CD4-positive, alpha-beta T cell treated with Interferon alpha-2 for 1 hour (primary cell): ENCODE measurements at places on chromosomes 4 and X.
A peak's percentile ranks its signal among the peaks of the same experiment; 100 is the strongest.

- no peak for DNase-seq
Measured at GRCh38 chrX:68365341-68365740, 68.0 kb downstream of the OPHN1 start.

GRCh38 chr4:99763635-99764101 is 53.0 kb upstream of the DAPP1 start:
- DNase-seq, result no peak

DNA sequence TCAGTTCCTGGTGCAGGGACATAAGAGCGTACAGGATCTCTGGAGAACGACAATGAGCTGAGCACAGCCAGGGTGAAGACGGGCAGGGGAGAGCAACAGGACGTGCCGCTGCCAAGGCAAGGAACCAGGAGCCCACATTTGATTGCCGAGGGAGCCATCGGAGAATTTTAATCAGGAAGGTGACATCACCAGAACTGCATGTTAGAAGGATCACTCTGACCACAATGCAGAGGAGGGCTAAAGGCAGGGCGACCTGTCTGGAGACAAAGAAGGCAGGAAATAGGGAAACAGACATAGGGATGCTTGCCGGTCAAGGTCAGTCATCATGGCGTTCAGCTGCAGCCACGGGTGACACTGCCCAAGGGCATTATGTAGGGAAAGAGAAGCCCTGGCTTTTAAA is 81.4 kb downstream of the RBM47 start:
- DNase-seq, result no peak

- no peak for DNase-seq
Measured at GRCh38 chr4:162865102-162865501, 301.6 kb downstream of the NAF1 start.

DNA sequence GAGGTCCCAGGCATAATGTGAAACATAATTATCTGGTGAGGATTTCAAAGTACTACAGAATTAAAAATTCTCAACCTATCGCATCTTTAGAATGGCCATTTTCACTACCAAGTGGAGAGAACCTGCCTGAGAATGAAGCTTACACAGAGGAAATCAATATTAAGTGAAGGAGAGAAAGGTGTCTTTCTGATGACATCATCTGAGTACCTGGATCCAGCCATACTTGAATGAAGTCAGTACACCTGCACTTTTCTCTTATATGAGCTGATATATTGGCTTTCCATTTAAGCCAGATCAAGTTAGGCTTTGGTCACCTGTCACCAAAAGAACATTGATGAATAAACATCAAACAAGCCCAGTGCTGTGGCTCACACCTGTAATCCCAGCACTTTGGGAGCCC is 118.9 kb upstream of the MED14 start:
- DNase-seq, result no peak

- DNase-seq, result no peak
Measured at GRCh38 chr4:86500527-86500926, 93.6 kb upstream of the PTPN13 start.

DNA sequence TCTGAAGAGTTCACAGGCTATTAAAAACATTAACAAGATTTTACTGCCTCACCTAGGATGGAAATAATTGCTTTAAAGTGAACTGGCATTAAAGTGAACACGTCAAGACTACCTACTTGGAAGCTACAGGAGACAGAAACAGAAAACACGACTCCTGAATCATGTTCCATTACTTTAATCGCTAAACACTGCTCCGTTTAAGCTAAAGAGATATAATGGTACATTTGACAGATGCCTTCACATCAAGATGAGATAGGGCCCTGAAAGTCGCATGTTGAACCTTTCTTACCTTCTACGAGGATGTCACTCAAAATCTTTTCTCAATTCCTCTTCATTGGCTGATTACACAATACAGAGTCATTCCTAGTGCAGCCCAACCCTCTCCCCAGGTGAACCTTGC is 206.3 kb upstream of the GATB start:
- DNase-seq, result no peak

GRCh38 chr4:126738926-126739325 is 893.8 kb upstream of the INTU start:
- no peak for DNase-seq

- DNase-seq, result peak; percentile 73
Measured at GRCh38 chr4:120156120-120156718, 89.6 kb upstream of the MAD2L1 start.

DNA sequence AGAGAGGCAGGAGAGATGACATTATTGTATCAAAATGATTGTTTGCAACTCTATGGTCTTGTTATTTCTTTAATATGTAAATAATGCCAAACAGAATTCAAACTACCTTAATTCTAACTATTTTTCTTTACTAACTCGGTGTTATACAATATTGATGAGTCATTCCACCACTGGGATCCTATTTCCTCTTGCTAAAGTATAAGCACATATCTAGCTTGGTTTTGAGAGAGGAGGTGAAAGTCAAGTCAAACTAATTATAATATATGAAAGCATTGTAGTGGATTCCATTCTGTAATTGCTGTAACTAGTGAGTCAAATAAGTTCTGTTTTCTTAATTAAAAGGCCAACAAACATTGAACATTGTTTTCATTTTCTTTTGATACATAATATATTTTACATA is 837.6 kb downstream of the PDHA2 start:
- no peak for DNase-seq

- DNase-seq, result no peak
Measured at GRCh38 chrX:105266456-105266855, 46.0 kb upstream of the TEX13A start.

- no peak for DNase-seq
Measured at GRCh38 chr4:850323-850945, 24.5 kb upstream of the CPLX1 start.
